ENCODE measurements at places on chromosomes 16 and 17. TPM values are rescaled to one million over a fixed set of nuclear protein-coding genes. Genes with fewer than 3 reads are reported as not detected.

- DNase-seq: no peak
Measured at GRCh38 chr16:84999200-84999599, 12.1 kb downstream of the ZDHHC7 start.

GRCh38 chr17:16912021-16912962 is 59.6 kb downstream of the TNFRSF13B start:
- DNase-seq: no peak

- DNase-seq: no peak
Measured at GRCh38 chr16:23562505-23562904, 5.0 kb downstream of the UBFD1 start.

- DNase-seq: no peak
Measured at GRCh38 chr16:4651827-4652226, 27.2 kb downstream of the MGRN1 start.

The HBA1 gene
- 114 TPM for total RNA-seq

The FAM20A gene
- total RNA-seq: 9.8 TPM

The SPEM3 gene
- total RNA-seq: not detected

DNA sequence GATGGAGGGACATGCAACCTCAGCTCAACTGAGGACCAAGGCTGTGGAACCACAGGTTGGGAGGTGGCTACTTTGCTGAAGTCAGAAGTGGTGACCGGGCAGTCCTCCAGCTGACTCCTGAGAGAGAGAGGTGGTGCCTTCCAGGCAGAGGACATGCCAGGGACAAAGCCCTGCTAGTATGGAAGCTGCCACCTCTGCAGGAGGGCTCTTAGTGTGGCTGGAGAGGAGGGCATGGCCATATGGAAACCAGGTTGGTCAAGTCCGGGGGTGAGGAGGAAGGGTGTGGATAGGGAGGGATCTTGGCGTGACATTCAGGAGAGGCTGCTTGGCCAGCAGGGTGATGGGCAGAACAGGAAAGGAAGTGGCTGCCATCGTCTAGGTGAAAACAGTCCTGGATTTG is 5.7 kb downstream of the C16orf86 start:
- DNase-seq: no peak

- DNase-seq: no peak
Measured at GRCh38 chr17:13728781-13729180, 127.1 kb upstream of the HS3ST3A1 start.

DNA sequence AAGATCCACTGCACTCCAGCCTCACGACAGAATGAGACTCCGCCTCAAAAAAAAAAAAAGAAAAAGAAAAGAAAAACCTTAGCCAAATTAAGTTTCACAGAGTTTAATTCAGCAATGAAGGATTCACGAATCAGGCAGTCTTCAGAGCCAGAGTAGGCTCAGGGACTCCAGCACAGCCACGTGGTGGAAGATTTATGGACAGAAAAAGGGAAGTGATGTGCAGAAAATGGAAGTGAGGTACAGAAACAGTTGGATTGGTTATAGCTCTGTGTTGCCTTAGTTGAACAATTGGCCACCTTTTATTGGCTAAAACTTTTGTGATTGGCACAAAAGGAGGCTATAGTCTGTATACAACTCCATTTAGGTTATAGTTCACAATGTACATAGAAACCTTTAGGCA is 256.6 kb downstream of the HS3ST3B1 start:
- DNase-seq: no peak

GRCh38 chr17:1123393-1123831 is 56.4 kb downstream of the ABR start:
- no peak for DNase-seq

DNA sequence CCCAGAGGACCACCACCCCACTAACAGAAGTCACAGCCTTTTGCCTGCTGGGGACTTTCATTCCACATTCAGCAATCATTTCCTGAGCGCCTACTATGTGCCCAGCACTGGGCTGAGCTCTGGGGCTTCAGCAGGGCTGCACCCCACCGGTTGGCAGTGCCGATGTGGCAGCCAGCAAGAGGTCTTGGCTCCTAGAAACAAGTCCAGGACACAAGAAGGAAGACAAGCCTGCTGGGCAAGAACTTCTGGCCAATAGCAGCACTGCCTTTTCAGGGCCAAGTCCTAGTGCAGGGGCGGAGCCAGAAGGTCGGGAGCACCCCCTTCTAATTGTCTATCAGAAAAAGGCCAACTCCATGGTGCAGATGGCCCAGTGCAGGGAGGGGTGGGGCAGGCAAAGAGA is 13.0 kb upstream of the HOXB9 start:
- DNase-seq: no peak

DNA sequence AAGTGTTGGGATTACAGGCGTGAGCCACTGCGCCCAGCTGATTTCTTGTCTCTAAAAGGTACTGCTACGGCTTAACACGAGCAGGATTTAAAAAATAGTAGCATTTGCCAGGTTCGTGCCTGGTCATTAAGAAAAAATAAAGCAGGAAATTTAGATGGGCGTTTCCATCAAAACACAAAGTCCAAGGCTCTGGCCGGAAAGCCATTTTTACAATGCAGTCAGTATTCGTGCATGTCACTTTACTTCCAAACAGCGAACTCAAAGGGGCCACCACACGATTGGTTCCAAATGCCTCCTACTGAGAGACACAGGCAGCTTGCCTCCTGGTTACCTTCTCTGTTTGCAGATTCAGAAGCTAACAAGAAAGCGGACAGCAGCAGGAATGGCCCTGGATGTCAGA is 66.2 kb downstream of the MRM3 start:
- peak; percentile 21 for DNase-seq

DNA sequence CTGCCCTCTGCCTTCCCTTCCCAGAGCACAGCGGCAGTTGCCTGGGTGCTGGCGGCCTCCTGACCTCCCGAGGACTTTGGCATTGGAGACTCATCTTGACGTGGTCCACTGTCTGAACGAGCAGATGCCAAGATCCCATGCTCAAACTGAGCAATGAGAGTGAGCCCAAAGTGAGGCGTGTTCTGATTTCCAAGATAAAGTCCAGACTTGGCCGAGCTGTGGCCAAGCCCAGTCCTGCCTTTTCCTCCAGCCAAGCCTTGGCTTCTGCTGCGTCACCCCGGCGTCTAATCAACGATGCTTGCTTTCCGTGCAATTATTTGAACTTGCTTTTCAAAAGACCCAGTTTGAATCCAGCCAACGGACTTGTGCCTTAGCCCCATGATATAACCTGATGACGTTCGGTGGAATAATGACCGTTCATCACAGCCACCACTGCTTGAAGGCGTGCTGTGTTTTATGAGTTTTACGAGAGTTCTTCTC is 179.2 kb downstream of the IRF8 start:
- DNase-seq: no peak

GRCh38 chr16:10180771-10181163 is 1.5 kb downstream of the GRIN2A start:
- DNase-seq: peak; percentile 13

- no peak for DNase-seq
Measured at GRCh38 chr17:32780721-32781120, 96.2 kb downstream of the MYO1D start.

- no peak for DNase-seq
Measured at GRCh38 chr17:43772877-43773648, 5.7 kb downstream of the DUSP3 start.

- DNase-seq: no peak
Measured at GRCh38 chr16:80894091-80894490, 89.7 kb upstream of the CDYL2 start.

The RCVRN gene
- total RNA-seq: 0.30 TPM

The CLEC10A gene
- total RNA-seq: 2.0 TPM

- DNase-seq: no peak
Measured at GRCh38 chr17:78842881-78843565, 2.4 kb upstream of the USP36 start.

The ZNF624 gene
- total RNA-seq: 2.0 TPM

DNA sequence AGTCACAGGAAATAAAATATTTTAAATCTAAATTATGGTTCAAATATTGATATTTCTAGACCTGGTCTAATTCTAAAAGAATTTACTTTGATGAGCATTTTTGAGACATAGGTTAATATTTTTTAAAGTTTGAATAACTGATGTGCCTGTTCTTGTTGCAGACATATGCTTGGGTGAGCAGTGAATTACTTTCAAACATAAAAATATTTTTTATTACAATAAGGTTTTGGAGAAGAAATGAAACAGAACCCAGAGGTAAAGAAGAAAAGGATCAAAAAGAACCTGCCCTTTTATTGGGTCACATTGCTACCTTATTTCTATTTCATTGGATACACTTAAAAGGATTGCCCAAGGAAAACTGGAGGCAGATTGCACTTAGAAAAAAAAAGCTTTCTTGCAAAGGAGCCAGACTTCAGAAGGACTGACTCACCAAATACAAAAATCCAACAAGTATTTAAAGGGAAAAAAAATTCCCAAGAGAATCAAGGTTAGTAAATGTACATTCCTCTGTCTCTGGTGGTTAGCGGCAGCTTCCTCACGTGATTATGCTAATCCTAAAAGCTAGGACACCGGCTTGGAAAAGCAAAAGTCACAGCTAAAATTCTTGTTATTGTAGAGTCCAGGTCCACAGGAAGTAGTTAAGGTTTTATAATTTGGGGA is 18.5 kb downstream of the ENPP7 start:
- DNase-seq: no peak

The TMIGD1 gene
- total RNA-seq: not detected

DNA sequence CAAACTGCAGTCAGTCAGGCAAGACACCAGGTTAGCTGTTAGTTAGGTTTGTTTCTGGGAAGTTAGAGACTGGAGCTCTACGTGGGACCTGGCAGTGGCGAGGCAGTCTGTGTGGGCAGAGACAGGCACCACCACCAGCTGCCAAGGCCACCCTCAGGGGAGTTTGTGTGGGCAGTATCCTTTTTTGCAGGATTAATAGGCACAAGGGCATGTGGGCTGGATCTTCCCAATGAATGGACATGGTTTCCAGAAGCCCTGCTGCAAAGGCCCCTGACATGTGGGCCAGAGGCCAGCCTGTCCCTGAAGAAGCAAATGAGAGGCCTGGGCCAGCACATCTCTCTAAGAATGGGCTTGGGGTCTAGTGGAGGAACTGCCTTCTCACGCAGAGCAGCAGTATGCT is 19.2 kb upstream of the SREBF1 start:
- DNase-seq: no peak

- peak; percentile 56 for DNase-seq
Measured at GRCh38 chr16:22813223-22813947, 577 bp upstream of the HS3ST2 start.

GRCh38 chr17:6548578-6549330 is 7.6 kb downstream of the PITPNM3 start:
- DNase-seq: no peak
